Heart left ventricle (tissue), 16 donors: ENCODE measurements at places on chromosomes 6 and 20. TPM values are rescaled to one million over a fixed set of nuclear protein-coding genes. Genes with fewer than 3 reads are reported as not detected.

SLC17A3 gene
- not detected for total RNA-seq

DEF6 gene
- total RNA-seq: 5.7 TPM

GRCh38 chr6:24902782-24903181 is 33.0 kb downstream of the RIPOR2 start:
- no peak for DNase-seq

DNA sequence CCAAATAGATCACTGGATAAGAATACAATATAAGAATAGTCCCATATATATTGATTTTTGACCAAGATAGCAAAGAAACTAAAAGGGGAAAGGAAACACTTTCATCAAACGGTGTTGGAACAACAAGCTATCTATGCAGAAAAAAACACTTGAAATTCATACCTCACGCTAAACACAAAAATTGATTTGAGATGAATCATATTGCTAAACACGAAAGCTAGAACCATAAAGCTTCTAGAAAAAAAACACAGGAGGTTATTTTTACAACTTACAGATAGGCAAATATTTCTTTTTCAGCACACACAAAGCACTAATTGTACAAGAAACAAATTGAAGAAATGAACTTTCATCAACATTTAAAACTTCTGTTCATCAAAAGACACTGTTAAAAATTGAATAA is 36.7 kb upstream of the TMEM14A start:
- no peak for DNase-seq

DNA sequence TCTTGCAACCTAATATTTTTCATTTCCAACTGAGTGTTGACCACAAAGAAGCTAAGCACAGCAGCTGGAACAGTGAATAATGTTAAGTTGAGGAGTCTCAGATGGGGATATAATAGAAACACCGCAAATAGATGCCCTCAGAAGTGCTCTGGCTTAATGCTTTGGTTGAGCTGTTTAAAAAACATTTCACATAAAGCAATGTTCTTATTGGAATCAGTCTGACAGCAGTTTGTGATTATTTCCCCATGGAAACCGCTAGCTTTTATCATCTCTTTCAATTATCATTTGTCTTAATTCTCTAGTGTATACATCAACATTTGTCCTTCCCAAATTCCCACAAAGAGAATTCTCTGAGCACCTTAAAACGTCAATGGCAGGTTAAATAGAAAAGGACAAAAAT is 30.8 kb downstream of the METTL24 start:
- no peak for DNase-seq

DNA sequence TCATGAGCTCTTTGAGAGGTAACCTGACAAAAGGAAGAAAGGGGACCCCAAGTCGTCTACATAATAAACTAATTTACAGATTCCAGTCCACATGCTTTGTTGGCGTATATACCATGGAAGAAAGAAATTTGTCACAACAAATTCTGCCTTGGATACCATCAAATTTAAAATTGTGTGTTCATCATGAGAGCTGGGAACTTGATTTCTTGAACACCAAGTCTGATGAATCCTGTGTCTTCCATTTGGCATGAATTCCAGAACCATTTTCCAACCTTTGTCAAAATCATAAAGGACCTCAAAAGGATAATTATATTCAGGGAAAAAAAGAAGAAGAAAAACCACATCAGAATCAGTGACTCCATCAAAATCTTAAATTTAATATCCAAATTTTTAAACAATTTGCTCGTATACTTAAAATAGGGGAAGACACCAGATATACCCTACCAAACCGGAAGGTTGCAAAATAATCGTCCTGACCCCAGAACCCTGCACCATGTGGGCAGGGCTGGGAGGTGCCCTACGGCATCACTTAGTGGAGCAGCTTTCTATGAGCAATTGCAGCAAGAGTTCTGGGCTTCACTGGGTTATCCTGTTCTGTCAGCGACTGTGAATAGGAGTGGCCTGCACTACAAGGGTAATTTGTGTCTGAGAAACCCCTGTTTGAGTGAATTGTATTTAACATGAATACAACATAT is 74.1 kb upstream of the INSM1 start:
- no peak for DNase-seq
